GM23248 (cell line): ENCODE measurements at places on chromosomes 6 and 20. TPM values are rescaled to one million over a fixed set of nuclear protein-coding genes. Genes with fewer than 3 reads are reported as not detected.

GRCh38 chr6:77715588-77715987, 62.7 kb downstream of the MEI4 start:
- no peak for DNase-seq

DNA sequence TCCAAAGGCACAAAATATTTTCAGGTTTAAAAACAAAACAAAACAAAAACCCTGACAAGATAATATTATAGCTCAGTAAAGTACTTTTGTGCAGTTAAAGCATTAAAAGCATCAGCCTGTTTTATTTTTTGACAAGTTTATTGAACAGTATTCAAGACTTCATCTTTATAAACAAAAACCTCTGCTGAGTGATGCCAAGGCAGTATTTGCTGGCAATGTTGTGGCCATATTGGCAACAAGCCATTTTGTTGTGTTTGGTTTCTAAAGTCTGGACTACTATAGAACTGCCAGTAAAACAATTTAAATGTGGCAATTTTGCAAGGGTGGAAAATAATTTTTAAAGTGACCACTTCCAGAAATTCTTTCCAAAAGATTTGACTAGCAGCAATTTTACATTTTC, 15.9 kb downstream of the CPNE1 start:
- peak; percentile 14 for DNase-seq

Gene SAPCD1
- total RNA-seq, result 2.5 TPM in 1 of 2 replicates, not detected in the other

DNA sequence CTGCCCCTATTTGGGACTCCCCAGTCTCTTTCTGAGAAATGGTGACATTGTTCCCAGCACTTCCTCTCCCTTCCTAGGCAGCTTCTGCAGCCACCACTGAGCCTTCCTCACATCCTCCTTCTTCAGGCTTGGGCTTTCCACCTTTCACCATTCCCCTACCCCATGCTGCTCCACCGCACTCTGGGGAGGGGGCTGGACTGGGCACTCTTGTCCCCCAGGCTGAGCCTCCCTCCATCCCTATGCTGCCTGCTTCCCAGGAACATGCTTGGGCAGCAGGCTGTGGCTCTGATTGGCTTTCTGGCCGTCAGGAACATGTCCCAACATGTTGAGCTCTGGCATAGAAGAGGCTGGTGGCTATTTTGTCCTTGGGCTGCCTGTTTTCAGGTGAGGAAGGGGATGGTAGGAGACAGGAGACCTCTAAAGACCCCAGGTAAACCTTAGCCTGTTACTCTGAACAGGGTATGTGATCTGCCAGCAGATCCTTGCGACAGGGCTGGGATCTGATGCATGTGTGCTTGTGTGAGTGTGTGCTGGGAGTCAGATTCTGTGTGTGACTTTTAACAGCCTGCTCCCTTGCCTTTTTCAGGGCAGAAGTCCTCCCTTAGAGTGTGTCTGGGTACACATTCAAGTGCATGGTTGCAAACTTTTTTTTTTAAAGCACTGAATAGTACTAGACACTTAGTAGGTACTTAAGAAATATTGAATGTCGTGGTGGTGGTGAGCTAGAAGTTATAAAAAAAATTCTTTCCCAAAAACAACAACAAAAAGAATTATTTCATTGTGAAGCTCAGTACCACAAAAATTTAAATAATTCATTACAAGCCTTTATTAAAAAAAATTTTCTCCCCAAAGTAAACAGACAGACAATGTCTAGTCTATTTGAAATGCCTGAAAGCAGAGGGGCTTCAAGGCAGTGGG, 2.1 kb upstream of the CDKN1A start:
- DNase-seq, result peak; percentile 60

DNA sequence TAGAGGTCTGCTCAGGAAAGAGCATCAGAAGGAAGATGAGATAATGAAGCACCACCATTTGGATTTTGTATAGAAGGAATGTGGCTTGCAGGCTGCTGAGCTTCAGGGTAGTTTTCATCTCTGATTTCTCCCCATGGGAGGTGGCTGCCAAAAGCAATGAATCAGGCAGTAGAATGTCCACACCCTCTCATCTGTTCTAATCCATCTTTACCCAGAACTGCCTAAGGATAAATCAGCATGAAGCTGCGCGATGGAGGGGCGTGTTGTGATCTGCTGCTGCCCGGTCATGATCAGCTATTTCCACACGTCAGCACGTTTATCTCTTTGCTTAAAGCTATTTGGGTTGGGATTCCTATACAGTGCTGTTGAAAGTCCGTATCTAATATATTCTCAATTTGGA, 295.4 kb downstream of the FOXA2 start:
- DNase-seq, result no peak

- DNase-seq, result no peak
Observed at GRCh38 chr6:84681693-84682326, 82.6 kb downstream of the TBX18 start.
